ENCODE measurements at places on chromosomes 2 and 18. TPM values are rescaled to one million over a fixed set of nuclear protein-coding genes. Genes with fewer than 3 reads are reported as not detected.
A peak's percentile ranks its signal among the peaks of the same experiment; 100 is the strongest.

- H3K27ac ChIP-seq, result no peak overlapping the region
Observed at GRCh38 chr2:69453475-69454129, 16.4 kb upstream of the NFU1 start.

GRCh38 chr2:212709280-212709679 is 170.7 kb upstream of the ERBB4 start:
- no peak for DNase-seq
- H3K27ac ChIP-seq, result no peak overlapping the region
- no peaks in the 10 kb centered on the region for H3K4me1 ChIP-seq
- H3K36me3 ChIP-seq, result no peaks in the 10 kb centered on the region
- H3K4me3 ChIP-seq, result no peak overlapping the region

DNA sequence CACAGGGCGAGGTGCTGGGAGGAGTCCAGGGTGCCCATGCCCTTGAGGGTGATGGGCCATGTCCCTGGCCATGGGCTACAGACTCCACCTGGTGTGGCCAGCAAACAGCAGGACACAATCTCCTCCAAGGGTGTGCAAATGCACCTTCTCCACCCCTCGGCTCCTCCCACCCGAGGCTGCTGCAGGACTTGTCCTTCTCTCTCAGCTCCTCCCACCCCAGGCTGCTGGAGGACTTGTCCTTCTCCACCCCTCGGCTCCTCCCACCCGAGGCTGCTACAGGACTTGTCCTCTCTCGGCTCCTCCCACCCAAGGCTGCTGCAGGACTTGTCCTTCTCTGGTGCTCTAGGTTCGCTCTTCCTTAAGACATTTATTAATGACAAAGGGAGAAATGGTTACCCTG is 57.3 kb upstream of the SNTG2 start:
- DNase-seq, result peak; percentile 15
- H3K4me3 ChIP-seq, result no peak overlapping the region

- H3K4me1 ChIP-seq, result no peaks in the 10 kb centered on the region
- H3K27ac ChIP-seq, result no peak overlapping the region
- H3K4me3 ChIP-seq, result no peak overlapping the region
- no peak for DNase-seq
- H3K27me3 ChIP-seq, result no peaks in the 10 kb centered on the region
- H3K36me3 ChIP-seq, result no peaks in the 10 kb centered on the region
Observed at GRCh38 chr18:61908661-61909060, 15.9 kb upstream of the RNF152 start.

GRCh38 chr2:8002765-8003393 is 679.0 kb upstream of the ID2 start:
- no peak for DNase-seq
- no peak overlapping the region for H3K4me3 ChIP-seq
- no peaks in the 10 kb centered on the region for H3K27me3 ChIP-seq
- H3K36me3 ChIP-seq, result no peaks in the 10 kb centered on the region

DNA sequence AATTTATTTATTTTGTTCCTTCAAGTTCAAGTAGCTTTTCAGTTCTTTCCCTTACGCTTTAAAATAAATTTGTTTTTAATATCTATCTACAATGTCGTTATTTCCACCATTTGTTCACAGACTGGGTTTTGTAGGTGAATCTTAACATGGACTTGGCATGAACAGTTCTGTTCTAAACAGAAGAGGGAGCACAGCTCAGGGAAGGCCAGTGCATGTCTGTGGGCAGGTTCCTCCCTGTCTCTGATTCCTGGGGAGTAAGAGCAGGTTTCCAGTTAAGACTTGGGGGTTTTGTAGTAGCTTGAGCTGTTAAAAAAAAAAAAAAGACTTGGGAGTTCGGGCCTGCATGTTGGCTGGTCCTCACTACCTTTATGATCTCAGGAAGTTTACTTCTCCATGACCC is 11.1 kb downstream of the TTL start:
- no peaks in the 10 kb centered on the region for H3K36me3 ChIP-seq
- H3K4me1 ChIP-seq, result no peaks in the 10 kb centered on the region
- no peaks in the 10 kb centered on the region for H3K27me3 ChIP-seq
- no peak for DNase-seq

- H3K36me3 ChIP-seq, result no peaks in the 10 kb centered on the region
- peaks cover 17% of the 10 kb centered on the region for H3K4me1 ChIP-seq
- H3K27ac ChIP-seq, result peak overlapping the region; percentile 95
- DNase-seq, result peak; percentile 73
- H3K27me3 ChIP-seq, result no peaks in the 10 kb centered on the region
Observed at GRCh38 chr2:23925702-23926289, 1.1 kb downstream of the ATAD2B start.

DNA sequence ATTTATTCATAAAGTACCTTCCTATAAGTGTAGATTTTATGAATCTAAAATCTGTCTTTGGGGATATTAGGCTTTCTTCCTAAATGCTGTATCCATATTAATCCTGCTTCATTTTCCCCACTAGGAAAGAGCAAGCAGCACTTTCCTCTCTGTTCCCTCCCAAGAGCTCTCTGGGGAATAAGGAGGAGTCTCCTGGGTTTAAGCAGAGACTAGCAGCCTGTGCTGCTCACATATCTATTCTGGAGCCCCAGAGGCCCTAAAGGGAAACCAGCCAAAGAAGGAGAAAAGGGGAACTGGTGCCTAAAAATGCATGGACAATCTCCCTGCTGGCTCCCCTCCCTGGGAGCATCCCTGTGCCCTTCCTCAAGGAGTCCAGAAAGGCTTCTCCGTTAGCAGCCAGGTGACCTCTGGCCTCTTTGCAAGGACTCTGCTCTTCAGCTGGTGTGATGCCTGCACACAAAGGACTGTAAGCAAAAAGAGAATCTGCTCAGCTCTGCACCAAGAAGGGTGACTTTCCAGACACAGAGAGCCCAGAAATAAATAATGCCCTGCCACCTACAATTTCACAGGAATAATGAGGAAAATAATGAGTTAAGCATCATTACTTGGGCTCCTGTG is 270.6 kb downstream of the SS18 start:
- DNase-seq, result no peak
- H3K27me3 ChIP-seq, result no peaks in the 10 kb centered on the region
- H3K27ac ChIP-seq, result no peak overlapping the region
- no peaks in the 10 kb centered on the region for H3K4me1 ChIP-seq
- no peaks in the 10 kb centered on the region for H3K36me3 ChIP-seq
- no peak overlapping the region for H3K4me3 ChIP-seq

DNA sequence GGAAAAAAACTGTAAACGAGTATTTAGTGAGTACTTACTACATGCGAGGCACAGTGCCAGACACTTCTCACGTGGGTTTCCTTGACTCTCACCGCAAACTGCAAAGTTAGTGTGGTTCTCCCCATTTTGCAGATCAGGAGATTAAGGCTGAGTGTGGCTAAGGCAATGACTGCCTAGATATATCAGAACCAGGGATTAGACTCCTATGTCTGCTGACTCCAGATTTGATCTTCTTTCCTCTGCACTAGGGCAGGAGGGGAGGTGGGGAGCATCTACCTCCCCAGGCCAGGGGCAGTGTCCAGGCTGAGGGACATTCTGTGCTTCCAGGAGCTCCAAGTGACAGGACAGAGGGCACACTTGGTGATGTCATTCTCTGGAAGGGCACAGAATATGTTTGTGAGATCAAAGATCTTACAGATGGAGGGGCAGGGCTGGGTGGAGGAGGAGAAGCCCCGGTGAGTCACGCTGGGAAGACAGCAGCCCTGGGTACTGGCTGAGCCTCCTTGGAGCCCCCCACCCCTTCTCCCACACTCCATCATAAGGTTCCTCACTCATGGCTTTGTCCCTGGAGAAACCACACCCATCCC is 92.4 kb downstream of the RHOB start:
- DNase-seq, result no peak
- H3K27ac ChIP-seq, result no peak overlapping the region
- H3K4me1 ChIP-seq, result no peaks in the 10 kb centered on the region
- H3K36me3 ChIP-seq, result no peaks in the 10 kb centered on the region
- no peaks in the 10 kb centered on the region for H3K27me3 ChIP-seq

GRCh38 chr2:205868773-205869333 is 186.6 kb downstream of the NRP2 start:
- no peak for DNase-seq
- H3K4me3 ChIP-seq, result no peak overlapping the region
- no peaks in the 10 kb centered on the region for H3K4me1 ChIP-seq

DNA sequence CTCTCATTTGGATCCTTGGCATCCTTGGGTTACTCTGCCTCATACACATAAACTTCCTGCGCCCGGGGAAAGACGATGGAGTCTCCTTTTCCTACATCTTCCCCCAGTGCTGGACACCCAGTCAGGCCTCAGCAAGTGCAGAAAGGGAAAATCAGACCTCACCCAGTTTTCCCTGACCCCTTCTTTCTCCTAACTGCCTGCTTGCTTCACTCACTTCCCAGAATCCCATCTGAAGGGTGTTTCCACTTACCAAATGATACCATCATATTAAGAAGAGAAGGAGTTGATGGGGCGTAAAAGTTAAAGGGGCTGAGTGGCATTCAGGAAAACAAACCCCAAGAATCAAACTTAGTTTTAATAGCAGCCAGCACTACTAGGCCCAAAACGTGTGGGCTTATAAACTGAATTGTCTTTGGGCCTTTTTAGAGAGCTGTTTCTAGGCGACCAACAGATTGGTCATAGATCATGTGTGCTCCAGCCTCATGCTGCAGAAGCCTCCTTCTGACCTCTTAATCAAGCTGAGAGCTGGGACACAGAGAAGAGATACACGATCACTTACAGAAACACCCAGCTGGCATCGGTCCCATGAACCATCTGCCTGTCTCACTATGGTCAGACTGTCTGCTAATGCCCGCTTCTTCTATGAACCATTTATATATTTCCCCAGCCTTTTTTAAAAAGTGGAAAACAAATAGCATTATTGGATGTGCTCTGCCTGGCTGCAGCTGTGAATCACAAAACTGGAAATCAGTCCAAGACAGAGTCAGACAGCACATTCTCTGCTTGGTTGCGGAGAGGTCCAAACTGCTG is 165.7 kb upstream of the SLC14A2 start:
- H3K27me3 ChIP-seq, result no peaks in the 10 kb centered on the region
- peaks cover 11% of the 10 kb centered on the region for H3K4me1 ChIP-seq
- H3K4me3 ChIP-seq, result no peak overlapping the region
- peak; percentile 38 for DNase-seq

DNA sequence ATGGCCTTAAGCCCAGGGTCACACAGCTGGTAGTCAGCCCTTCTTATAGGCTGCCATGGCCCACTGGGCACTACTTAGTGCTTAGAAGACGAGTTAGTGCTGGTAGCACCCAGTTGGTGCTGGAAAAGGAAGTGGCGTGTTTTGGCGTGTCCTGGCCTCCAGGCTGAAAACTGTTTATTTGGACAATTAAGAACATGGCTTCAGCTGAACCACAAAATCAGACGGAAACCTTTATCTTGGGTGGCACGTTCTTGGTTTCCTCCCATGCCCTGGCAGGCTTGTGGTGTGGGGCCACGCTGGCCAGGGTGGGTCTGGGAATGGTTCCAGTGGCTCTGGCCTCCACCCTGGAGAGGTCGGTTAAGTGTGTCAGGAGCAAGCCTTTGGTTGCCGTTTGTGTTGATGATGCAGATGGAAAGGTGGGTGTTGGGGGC is 141.5 kb upstream of the HAAO start:
- no peak overlapping the region for H3K27ac ChIP-seq
- DNase-seq, result no peak
- H3K4me3 ChIP-seq, result no peak overlapping the region
- peaks cover 36% of the 10 kb centered on the region for H3K4me1 ChIP-seq
- H3K27me3 ChIP-seq, result no peaks in the 10 kb centered on the region

GRCh38 chr2:4246364-4247131 is 543.2 kb downstream of the DCDC2C start:
- no peak for DNase-seq
- no peaks in the 10 kb centered on the region for H3K36me3 ChIP-seq
- H3K27me3 ChIP-seq, result no peaks in the 10 kb centered on the region
- no peak overlapping the region for H3K4me3 ChIP-seq
- H3K27ac ChIP-seq, result no peak overlapping the region
- H3K4me1 ChIP-seq, result no peaks in the 10 kb centered on the region

GRCh38 chr2:72945450-72946019 is 28.2 kb downstream of the EMX1 start:
- no peak overlapping the region for H3K4me3 ChIP-seq
- H3K36me3 ChIP-seq, result no peaks in the 10 kb centered on the region
- no peaks in the 10 kb centered on the region for H3K4me1 ChIP-seq
- no peak for DNase-seq
- no peak overlapping the region for H3K27ac ChIP-seq

- no peak overlapping the region for H3K4me3 ChIP-seq
- DNase-seq, result no peak
- H3K36me3 ChIP-seq, result no peaks in the 10 kb centered on the region
- H3K27ac ChIP-seq, result no peak overlapping the region
- no peaks in the 10 kb centered on the region for H3K27me3 ChIP-seq
Observed at GRCh38 chr2:53216805-53217204, 550.8 kb upstream of the CHAC2 start.

GRCh38 chr18:35171315-35171987 is 69.4 kb upstream of the ZNF397 start:
- DNase-seq, result no peak
- H3K36me3 ChIP-seq, result no peaks in the 10 kb centered on the region
- H3K4me3 ChIP-seq, result no peak overlapping the region
- no peaks in the 10 kb centered on the region for H3K27me3 ChIP-seq
- no peaks in the 10 kb centered on the region for H3K4me1 ChIP-seq
- no peak overlapping the region for H3K27ac ChIP-seq

GRCh38 chr2:233481368-233482142 is 85.0 kb downstream of the USP40 start:
- no peaks in the 10 kb centered on the region for H3K36me3 ChIP-seq
- no peaks in the 10 kb centered on the region for H3K4me1 ChIP-seq
- DNase-seq, result no peak
- no peak overlapping the region for H3K4me3 ChIP-seq

- no peak overlapping the region for H3K27ac ChIP-seq
- H3K4me1 ChIP-seq, result no peaks in the 10 kb centered on the region
- no peak for DNase-seq
- no peaks in the 10 kb centered on the region for H3K36me3 ChIP-seq
Observed at GRCh38 chr2:142885543-142885942, 8.1 kb downstream of the KYNU start.

The NDC80 gene
- total RNA-seq, result not detected

The MAL gene
- 3.7 TPM for total RNA-seq

The RBM44 gene
- not detected for total RNA-seq

The TTC32 gene
- 16.4 TPM for total RNA-seq

The ANAPC1 gene
- total RNA-seq, result 40.1 TPM

The MROH2A gene
- total RNA-seq, result not detected

The TXNDC2 gene
- not detected for total RNA-seq

The UPP2 gene
- total RNA-seq, result not detected

The GREB1 gene
- 2.5 TPM for total RNA-seq
